ENCODE measurements at places on chromosomes 12 and 14.
A peak's percentile ranks its signal among the peaks of the same experiment; 100 is the strongest.

GRCh38 chr14:69713993-69714679, 52.8 kb upstream of the SRSF5 start:
- no peak for DNase-seq

DNA sequence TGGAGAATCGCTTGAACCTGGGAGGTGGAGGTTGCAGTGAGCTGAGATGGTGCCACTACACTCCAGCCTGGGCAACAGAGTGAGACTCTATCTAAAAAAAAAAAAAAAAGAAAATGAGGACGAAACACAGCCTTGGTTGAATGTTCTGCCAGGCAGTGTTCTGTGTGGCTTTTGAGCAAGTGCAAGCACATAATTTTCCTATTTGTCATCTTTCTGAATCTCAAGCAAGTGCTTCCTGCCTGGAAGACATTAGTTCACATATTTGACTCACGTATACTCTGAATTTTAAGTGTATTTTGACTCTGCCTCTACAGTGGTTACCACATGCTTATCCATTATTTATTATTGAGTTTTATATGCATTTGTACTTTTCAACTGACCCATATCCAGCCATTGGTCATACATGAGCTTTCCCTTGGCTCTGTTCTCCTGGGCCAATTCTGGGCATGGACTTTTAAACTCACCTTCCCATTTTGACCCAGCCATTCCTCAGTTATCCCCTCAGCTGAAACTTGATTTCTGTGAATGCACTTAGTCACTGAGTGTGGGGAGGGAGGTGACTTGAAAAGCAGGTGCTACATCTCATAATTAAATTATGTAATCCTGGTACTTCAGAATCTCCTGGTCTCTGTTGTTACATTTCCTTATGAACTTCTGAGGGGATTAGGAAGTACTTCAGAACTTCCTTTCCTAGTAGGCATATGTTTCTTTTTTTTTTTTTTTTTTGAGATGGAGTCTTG, 8.1 kb downstream of the OR10G2 start:
- peak; percentile 71 for DNase-seq

- no peak for DNase-seq
These were observed 2.0 kb downstream of the AQP2 start for GRCh38 chr12:49952391-49953055.

- no peak for DNase-seq
These were observed 379.8 kb downstream of the NAV3 start for GRCh38 chr12:78210506-78210860.

All from choroid plexus epithelial cell (primary cell).